Activated CD8-positive, alpha-beta memory T cell treated with anti-CD3 and anti-CD28 coated beads, Interleukin-2, amount 50 U/mL, for 48 hours (primary cell): ENCODE measurements at places on chromosomes 12 and 14.

DNA sequence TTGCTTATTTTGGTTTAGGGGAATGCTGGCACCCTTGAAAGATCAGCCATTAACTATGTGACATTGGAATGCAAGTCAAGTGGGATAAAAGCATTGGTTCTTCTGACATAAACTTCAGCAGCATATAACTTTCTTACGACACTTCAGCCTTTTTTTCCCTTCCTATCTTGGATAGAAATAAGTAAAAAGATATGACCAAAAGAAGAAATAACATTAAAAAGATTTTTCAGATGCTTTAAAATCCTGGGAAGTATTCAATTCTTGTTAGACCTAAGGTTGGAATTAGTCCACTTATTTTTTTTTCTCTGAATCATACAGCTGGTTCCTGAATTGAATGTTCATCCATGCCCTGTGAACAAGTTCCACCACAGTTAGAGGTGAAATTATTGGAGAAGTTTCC lies 85.6 kb upstream of the TSPAN8 start:
- no peak for DNase-seq

DNA sequence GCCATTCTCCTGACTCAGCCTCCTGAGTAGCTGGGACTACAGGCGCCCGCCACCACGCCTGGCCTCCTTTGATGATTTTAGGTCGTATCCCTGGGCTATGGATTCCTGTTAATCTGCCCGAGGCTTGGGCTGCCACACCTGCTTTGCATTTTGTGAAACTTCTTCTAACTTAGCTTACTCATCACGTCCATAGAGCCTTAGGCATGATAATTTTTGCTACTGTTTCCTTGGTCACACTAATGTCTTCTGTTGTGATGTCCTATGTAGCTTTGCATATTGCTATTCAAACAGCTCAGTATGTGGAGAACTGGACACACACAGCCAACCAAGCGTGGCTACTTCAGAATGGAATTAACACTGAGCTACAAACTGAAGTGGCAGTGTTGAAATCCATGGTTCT lies 47.5 kb upstream of the DDX11 start:
- DNase-seq: no peak

DNA sequence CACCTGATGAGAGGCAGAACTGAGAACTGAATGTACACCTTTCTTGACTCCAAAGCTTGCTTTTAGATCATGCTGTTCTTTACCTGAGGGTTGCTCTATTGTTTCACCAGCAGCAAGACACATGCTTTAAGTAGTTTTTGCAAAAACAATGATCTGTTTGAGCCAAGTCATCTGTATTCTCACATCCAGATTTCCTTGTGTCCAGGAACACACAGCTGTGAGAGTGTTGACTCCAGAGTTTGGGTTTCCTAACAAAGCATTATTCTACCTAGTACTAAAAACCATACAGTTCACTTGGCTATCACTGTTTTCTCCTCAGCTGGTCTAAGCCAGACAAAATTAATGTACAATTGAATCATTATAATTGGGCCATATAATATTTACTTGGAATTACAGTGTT lies 120.4 kb downstream of the STAB2 start:
- no peak for DNase-seq

- DNase-seq: peak; percentile 53
Observed at GRCh38 chr14:35331605-35332516, 39.7 kb downstream of the PSMA6 start.

GRCh38 chr12:117912756-117913155 lies 56.0 kb downstream of the KSR2 start:
- DNase-seq: no peak

DNA sequence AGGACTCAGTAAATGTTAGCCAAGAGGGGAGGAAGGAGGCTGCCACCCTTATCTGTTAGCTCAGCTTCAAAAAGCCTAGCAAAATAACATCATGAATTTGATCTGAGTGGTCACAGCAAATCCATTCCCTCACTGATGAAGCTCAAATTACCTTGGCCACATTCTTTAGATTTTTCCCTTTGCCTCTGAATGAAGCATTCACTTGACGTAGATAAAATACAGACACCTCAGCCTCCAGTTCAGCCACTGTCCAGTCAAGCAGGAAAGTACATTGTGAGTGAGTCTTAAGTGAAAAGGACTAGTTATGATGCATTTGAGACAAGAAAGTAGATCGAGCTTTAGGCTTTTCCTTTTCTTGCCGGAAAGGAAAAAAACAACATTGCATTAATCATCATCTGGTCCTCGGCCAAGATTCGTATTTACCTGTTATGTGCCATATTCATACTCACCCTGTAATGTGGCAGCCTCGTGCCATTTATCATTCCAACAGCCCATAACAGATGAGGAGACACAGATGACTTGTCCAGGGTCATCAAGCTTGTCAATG lies 146.5 kb downstream of the ETV6 start:
- DNase-seq: no peak

- no peak for DNase-seq
Observed at GRCh38 chr12:105725054-105725453, 394.6 kb downstream of the C12orf75 start.
